DMS79 treated with DMSO at 0.1 percent for 48 hours (cell line): ENCODE measurements at places on chromosomes 5 and 9.

- no peak for DNase-seq
Measured at GRCh38 chr5:54774281-54775170, 210.9 kb downstream of the ESM1 start.

GRCh38 chr9:22157276-22157675, 148.2 kb upstream of the CDKN2B start:
- DNase-seq, result no peak

DNA sequence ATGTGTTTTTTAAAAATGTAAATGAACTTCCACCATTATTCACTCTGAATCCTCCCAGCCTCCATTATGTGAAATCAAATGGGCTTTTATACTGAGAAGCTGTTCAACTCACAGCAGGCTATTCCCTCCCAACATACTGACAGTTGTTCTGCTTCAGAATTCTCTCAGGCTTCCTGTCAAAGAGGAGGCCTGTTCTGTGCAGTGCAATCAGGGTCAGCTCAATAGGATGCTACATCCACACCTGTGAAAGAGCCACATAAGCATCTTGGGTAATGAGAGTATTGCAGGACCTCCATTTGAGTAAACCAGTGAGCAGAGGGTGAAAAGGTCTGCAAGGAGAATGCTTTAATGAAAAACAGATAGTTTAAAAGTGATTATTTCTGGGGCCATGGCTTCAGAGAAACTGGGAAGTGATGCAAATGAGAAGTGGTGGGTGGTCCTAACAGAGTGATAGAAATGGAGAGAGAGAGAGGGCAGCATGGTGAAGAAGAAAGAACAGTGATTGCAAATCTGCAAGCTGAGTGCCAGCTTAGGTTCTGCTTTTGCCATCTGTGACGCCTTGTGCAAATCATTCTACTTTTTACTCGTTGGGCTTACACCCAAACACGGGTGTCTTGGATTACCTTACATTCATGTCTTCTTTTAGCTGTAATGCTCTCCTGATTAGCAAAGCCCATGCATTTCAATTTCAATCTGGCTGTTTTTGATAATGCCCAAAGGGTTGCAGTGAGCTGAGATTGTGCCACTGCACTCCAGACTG, 202.5 kb upstream of the NMUR2 start:
- DNase-seq, result no peak

DNA sequence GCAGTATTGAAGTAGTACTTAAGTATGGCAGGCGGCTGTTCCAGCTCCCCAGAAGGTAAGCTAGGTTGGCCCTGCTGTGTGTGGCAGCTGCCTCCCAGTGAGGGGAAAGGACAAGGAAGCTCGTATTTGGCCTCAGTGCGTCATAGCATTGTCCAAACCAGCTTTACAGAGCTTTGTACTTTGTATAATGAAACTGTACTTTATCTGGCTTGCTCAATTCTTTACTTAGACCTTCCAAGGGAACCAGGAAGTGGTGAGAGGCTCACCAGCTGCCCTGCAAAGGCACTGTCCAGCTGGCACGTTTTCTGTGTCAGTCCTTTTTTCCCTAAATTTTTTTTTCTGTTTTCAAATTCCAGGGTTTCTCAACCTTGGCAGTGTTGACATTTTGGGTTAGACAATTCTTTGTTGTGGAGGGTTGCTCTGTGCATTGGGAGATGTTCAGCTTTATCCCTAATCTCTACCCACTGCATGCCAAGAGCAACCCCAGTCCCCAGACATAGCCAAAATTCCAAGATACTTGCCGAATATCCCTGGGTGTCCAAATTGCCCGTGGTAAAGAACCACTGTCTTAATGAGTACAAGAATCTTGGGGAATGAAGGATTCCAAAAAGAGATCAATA, 474.5 kb downstream of the LRRC70 start:
- no peak for DNase-seq

GRCh38 chr9:122526602-122527001, 491 bp downstream of the OR1N1 start:
- DNase-seq, result no peak

GRCh38 chr5:134917070-134917815, 12.3 kb downstream of the PCBD2 start:
- DNase-seq, result no peak

GRCh38 chr5:173296737-173297676, 31.2 kb downstream of the STC2 start:
- DNase-seq, result no peak

DNA sequence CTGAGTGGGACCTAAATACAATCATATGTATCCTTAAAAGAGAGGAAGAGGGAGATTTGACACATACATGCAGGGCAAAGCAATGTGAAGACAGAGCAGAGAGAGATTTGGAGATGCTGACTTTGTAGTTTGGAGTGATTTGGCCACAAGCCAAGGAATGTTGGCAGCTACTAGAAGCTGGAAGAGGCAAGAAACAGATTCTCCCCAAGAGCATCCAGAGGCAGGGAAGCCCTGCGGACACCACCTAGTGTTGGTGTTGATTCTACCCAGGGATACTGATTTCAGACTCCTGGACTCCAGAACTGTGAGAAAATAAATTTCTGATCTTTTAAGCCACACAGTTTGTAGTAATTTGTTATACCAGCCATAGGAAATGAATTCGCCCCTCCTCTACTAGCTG, 64.9 kb upstream of the OSMR start:
- peak; percentile 68 for DNase-seq

DNA sequence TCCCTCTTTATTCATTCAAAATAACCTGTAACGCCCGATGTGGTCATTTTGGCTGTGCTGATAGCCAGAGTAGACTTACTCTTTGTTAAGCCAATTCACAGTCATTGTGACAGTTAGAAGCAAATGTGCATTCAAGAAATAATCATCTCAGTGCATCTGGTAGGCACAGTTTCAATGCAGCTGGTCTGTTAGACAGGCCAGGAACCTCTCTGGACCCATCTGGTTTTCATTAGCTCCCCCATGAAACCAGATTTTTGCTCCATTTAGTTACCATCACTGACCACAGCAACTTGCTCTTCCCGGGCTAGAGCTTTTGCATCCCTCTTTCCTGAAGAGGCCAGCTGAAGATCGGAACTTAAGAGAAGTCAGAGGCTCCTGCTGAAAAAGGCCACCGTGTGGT, 284.2 kb downstream of the NSG2 start:
- DNase-seq, result no peak

GRCh38 chr9:6187272-6187671, 28.3 kb upstream of the IL33 start:
- DNase-seq, result no peak

- no peak for DNase-seq
Measured at GRCh38 chr5:172173564-172174153, 14.4 kb downstream of the STK10 start.

GRCh38 chr5:28329176-28329575, 1290.8 kb upstream of the CDH9 start:
- DNase-seq, result no peak

DNA sequence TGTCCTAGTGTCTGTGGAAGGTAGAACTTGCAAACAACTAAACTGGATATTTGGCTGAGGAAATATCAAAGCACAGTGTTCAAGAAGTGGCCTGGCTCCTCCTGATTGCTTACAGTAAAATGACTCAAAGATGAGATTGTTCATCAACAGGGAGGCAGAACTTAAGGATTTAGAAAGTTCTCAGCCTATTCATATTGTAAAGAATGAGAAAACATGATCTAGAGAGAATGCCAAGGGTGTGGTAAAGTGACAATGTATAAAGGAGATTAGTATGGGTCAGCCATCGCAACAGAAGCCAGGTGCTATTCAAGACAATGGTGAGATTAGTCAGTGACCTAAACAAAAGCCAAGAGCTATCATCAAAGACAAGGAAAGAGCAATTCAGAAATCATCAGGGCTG, 372.3 kb downstream of the SPOCK1 start:
- no peak for DNase-seq

- peak; percentile 28 for DNase-seq
Measured at GRCh38 chr9:93582115-93582514, 5.7 kb downstream of the PHF2 start.

- no peak for DNase-seq
Measured at GRCh38 chr9:1207686-1208085, 157.5 kb downstream of the DMRT2 start.

DNA sequence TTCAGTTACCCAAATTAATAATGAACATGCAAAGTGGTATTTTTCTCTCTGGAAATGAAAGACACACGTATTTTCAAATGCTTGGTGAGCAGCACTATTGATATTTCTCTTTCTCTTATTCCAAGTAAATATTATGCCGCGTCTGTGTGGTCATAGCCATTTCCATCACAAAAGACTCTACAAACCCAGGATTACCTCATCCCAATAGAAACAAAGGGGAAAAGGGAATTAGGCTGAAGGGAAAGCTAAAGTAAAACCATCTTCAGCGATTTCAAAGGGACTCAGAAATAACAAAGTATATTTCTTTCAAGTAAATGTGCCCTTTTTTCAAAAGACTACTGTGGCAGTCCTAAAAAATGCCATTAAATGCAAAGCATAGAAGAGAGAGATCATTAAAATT, 62.0 kb upstream of the FST start:
- no peak for DNase-seq
